ENCODE measurements at places on chromosomes 2 and 18.

DNA sequence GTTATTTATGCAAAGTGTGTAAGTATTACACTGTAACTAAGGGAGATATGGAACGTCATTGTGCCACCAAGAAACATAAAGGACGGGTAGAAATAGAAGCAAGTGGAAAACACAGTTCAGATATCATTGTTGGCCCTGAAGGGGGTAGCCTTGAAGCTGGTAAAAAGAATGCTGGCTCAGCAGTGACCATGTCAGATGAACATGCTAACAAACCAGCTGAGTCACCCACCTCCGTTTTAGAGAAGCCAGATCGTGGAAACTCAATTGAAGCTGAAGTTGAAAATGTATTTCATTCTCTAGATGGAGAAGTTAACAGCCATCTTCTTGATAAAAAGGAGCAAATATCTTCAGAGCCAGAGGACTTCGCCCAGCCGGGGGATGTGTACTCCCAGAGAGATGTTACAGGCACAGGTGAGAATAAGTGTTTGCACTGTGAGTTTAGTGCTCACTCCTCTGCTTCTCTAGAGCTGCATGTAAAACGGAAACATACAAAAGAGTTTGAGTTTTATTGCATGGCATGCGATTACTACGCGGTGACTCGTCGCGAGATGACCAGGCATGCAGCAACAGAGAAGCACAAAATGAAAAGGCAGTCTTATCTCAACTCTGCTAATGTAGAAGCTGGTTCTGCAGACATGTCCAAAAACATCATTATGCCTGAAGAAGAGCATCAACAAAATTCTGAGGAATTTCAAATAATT, 36.1 kb downstream of the ZNF407 start:
- DNase-seq, result no peak

DNA sequence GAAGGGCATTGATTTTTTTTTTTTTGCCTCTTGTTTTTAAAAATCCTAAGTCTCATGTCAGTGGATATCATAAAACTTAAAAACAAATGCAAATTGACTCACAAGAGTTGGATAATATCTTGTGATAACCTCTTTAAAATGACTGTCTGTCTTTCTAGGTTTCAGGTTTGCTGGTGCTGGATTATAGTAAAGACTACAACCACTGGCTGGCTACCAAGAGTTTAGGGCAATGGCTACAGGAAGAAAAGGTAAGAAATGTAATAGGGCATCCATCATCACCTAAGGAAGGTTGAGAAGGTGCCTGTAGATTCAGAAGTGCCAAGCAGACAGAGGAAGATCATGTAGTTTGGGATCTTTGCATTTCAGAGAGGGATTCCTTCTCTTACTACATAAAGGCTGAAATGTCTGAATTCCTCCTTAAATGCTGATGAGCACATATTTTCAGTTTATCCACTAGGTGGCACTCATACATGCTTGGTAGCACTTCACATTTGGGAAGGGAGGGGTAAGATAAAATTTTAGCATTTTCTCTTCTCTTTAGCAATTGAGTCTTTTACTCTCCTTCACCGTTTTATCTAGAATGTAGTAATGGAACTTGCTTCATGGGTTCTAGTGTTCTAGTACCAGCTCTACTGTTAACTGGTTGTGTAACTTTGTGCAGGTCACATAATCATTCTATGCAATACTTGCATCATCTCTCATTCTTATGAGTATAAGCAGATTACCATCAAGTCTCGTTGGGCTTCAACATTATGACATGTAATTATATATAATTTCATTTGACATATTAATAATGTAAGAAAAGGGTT, 21.1 kb downstream of the CPS1 start:
- no peak for DNase-seq

- DNase-seq, result no peak
Measured at GRCh38 chr18:23283916-23284430, 148.7 kb downstream of the CABLES1 start.

DNA sequence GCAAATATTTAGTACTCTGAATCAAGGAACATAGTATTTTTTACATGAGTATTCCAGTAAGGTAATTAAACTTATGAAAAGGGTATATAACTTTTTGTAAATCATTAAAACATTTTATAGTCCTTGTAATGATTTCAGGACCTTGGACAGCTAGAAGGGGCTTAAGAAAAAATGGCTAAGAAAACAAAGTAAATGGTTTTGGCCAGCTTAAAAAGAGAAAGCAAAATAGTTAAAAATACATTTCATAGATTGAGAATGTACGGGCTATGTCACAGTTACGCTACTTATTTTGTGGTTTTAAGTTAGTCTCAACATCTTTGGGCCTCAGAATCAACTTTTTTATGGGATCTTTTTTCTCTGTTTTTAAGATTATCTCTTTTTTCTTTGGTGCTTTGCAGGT, 26.7 kb downstream of the POLI start:
- DNase-seq, result no peak

DNA sequence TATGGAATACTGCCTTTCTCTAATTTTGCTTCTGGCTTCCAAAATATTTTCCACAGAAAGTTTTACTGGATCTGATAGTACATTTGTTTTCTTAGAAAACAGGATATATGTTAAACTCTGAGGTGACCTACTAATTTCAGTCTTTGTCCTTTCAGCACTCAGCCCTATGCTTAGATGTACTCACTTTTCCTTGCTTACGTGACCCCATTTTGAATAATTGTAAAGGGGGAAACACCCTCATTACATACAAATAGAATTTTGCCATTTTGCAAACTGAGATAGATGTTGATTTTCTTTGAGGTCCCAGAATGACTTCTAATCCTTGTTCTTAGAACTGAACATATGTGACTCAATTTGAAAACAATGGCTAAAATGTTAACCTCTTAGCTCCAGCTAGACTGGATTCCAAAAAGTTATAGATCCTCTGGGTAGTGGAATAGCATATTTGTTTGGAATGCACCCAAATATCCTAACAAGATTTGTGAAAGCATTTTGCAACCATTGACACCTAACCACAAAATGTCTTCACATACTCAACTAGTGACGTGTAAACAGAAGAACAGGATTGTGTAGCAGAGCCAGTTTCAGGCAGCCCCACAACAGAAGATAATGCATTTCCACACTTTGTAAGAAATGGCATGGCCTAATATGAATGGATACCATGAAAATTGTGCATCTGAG, 44.8 kb upstream of the EHBP1 start:
- no peak for DNase-seq

DNA sequence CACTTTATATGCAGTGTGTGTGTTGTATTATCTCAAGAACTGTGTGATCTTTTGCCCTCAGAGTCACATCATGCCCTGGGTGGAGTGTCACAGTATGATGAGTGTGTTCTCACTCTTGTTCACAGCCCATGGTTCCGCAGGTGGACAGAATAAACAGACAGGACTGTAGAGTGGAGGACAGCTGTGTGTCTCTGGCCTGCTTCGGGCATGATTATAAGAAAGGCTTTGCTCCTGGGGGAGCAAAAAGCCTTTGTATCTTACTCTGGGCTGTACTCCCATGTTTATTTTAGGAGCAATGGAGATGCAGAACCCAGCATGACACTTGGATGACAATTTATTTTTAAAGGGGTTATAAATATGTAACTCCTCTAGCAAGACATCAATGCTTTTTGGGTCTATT, 371.7 kb upstream of the MEX3C start:
- no peak for DNase-seq

- no peak for DNase-seq
Measured at GRCh38 chr2:169573974-169574299, 272 bp upstream of the FASTKD1 start.

- DNase-seq, result no peak
Measured at GRCh38 chr2:126657636-126658318, 1.8 kb downstream of the GYPC start.

DNA sequence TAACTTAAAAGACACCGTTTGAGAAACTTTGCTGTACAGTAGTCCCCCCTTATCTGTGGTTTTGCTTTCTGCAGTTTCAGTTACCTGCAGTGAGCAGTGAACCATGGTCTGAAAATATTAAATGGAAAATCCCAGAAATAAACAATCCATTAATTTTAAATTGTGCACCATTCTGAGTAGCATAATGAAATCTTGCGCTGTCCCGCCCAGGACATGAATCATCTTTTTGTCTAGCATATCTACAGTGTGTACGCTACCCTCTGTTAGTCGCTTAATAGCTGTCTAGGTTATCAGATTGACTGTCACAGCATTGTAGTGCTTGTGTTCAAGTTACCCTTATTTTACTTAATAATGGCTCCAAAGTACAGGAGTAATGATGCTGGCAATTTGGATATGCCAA, 6.1 kb downstream of the ARPC2 start:
- no peak for DNase-seq

DNA sequence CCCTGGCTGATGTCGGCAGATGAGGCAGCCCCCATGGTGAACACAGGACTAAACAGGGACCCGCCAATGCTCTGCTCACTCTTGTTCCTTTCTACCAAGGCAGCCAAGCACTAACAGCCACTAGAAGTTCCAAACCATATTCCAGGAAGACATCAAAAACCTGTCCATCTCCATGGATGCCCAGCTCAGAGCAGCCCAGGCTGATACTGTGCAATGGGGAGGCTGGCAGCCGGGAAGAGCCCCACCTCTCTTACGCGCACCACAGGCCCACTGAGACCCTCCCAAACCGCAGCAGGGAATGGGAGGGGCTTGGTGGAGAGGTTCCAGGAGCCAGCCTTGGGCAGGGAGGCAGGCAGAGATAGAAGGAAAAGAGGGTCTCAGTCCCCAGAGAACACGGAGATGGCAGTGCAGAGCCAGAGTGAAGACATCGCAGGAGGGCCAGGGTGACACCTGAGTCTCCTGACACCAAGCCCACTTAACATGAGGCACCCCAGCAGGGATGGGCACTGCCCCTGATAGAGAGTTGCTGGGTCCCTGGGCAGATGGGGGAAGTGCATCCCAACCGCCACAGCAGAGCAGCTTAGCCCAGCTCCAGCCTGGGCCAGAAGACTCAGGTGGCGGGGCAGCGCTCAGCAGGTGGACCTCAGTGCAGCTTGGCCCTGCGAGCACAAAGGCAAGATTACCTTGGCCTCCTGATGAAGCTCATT, 3.4 kb downstream of the HS6ST1 start:
- no peak for DNase-seq

GRCh38 chr2:60979231-60979630, 38.3 kb upstream of the PEX13 start:
- no peak for DNase-seq

GRCh38 chr2:203431391-203432185, 103.4 kb downstream of the ABI2 start:
- no peak for DNase-seq

- no peak for DNase-seq
Measured at GRCh38 chr2:181241797-181242196, 215.4 kb upstream of the ITGA4 start.

DNA sequence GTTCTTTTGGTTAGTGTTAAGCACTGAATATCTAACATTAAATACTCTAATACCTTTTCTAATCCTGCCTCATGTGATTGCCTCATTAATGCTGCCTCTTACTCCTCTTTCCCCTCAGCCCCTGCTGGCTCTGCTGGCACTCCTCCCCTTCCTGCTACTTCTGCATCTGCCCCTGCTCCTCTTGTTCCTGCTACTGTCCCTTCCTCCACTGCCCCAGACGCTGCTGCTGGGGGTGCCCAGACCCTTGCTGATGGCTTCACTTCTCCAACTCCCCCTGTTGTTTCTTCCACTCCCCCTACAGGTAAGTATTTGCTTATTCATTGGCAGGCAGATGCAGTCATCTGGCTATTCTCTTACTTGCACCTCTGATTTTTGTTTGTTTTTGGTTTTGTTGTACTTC, 68.5 kb downstream of the ABI2 start:
- DNase-seq, result no peak
